ENCODE measurements at places on chromosomes 2 and 18.

GRCh38 chr2:189267925-189268579, 88.5 kb upstream of the COL5A2 start:
- DNase-seq: no peak

GRCh38 chr2:122755281-122755780, 999.9 kb downstream of the TSN start:
- no peak for DNase-seq

- no peak for DNase-seq
Observed at GRCh38 chr2:220147161-220148038, 520.0 kb downstream of the SLC4A3 start.

DNA sequence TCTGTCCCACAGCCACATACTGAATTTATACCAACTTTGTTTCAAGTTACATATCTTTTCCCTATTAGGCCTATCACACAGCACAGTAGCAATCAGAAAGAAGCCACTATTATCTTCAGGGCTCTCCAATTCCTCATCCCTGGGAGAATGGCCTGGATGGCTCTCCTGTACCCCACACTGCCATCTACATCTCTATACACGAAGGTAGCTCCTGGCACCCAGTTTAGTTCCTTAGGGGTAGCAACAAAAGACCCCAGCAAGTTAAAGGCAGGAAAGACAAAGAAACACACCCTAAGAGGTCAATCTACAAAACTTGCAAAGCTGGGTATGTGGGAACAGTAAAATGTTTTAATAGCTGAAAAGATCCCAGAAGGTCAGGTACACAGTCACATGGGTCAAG, 39.9 kb downstream of the PAIP2B start:
- DNase-seq: no peak

DNA sequence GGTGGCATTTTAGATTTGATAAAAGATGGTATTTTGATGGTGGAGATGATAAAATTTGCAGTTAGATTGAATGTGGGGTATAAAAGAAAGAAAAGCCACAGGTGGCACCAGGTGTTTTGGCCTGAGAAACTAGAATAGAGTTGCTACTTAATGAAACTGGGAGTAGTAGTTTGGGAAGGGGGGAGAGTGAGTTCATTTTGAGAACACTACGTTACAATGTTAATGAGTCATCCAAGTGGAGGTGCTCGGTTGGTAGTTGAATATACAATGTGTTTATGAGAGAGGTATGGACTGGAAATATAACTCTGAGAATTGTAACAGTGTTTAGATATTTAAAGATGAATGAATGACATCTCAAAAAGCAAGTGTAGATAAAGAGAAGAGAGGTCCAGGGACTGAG, 26.4 kb downstream of the EPG5 start:
- no peak for DNase-seq

Data from nephron progenitor cell (in vitro differentiated cells).